ENCODE measurements at places on chromosomes 3 and 15.

DNA sequence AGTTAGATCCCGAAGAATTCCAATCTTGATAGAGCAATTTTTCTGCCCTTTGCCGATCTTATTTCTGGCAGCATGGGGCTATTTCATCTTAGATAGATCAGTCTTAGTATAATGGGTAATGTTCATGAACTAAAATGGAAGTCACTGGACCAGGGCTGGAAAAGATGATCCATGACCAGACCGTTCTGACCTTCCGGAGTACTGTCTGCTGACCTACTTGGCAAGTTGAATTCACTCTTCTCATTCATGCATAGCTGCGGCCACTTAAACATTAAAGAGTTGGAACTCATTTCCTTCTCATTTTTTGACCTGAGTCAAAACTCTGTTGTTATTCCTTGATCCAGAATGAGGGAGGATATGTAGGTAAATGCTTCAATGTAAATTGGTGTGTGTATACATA lies 32.5 kb downstream of the GMNC start:
- DNase-seq, result no peak

DNA sequence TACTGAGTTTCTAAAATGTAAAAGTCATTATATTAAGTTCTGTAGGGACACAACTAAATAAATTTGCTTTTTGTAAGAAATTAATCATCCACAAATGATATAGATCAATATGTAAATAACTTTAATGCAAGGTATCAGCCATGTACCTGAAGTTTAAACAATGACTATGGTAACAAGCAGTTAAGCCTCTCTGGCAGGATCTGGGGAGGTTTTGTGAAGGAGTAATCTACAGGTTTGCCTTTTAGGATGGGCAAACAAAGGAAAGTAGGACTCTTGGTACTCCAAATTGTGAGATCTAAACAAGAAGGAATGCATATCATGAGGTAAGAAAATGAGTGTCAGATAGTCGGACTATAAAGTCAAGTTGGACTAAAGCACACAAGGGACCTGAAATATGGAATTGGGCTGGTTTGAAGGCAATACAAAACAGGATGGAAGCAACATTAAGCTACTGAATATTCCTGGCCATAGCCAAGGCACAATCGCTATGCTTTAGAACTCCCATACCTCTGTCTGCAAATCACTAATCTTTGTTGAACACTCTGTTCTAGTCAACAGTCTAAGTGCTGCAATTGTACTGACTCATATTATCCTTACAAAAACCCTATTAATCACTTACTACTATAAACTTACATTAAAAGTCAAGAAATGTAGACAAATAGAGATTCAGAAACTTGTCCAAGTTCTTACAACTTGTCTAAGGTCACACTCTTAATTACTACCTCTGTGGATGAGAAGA lies 412.8 kb downstream of the DIPK2A start:
- no peak for DNase-seq

GRCh38 chr3:134908271-134908670 lies 113.2 kb downstream of the EPHB1 start:
- no peak for DNase-seq

DNA sequence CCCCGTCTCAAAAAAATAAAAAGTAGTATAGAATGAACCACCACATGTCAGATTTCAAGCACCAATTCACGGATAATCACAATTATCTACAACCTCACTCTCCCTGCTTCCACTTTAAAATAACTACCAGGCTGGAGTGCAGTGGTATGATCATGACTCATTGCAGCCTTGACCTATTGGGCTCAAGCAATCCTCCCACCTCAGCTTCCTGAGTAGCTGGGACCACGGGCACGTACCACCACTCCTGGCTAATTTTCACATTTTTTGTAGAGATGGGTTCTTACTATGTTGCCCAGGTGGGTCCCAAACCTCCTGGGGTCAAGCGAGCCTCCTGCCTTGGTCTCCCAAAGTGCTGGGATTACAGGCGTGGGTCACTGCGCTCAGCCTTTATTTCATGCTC lies 38.1 kb upstream of the LDHAL6B start:
- no peak for DNase-seq

GRCh38 chr15:45084163-45084562 lies 29.8 kb downstream of the DUOX2 start:
- no peak for DNase-seq

GRCh38 chr3:188270423-188270972 lies 116.5 kb downstream of the LPP start:
- no peak for DNase-seq

- peak; percentile 55 for DNase-seq
These were observed 47.7 kb upstream of the GYG1 start for GRCh38 chr3:148943506-148944205.

- DNase-seq, result no peak
These were observed 28.8 kb downstream of the LRRFIP2 start for GRCh38 chr3:37145611-37146010.

- DNase-seq, result no peak
These were observed 4.0 kb downstream of the STX19 start for GRCh38 chr3:94024385-94024784.

DNA sequence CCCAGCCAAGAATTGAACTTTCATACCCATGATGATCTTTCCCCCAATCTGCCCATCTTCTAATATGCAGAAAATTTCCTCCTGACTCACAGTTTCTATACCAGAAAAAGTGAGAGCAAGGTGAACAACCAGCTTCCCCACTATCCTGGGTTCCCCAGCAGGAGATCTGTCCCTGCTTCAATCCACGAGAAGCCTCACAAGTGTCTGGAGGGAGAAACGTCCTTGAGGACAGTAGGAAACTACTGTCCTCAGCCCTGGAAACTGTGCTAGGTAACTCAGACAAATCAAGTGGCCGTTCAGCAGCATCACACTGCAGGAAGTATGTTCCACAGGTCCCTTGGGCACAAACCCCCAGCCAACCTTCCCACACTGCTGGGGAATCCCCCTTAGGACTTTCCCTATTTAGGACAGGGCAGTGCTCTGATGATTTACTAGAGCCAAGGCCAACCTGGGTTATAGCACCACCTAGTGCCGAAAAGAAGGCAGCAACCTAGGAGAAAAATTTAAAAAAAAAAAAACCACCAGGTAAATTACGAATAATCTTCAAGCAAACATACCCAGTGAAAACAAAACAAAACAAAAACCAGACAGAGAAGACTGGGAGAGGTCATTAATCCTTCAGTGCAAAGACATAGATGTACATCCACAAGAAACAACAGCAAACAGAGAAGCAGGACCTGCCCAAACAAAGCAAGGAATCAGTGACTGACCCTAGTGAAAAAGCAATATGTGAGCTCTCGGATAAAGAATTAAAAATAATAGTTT lies 36.0 kb downstream of the MORC1 start:
- peak; percentile 32 for DNase-seq

- DNase-seq, result no peak
These were observed 172.6 kb downstream of the P3H2 start for GRCh38 chr3:189947948-189948723.

DNA sequence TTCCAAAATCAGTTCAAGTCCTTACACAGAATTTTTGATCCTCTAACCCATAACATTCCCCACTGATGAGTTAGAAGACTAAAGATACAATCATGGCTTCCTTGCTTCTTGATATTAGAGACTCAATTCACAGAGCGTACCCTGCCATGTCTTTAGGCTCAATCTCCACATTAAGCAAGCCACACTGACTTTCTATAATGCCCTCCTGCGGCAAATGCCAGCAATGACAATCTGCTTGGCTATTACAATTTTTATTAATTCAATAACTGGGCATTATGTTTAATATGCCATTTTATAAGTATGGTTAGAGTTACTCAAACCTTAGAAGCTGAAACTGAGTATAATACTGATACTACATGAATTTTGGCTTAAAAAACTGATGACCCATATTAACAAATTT lies 479.7 kb upstream of the NR2F2 start:
- no peak for DNase-seq

GRCh38 chr15:51494411-51495314 lies 127.9 kb downstream of the DMXL2 start:
- DNase-seq, result no peak

DNA sequence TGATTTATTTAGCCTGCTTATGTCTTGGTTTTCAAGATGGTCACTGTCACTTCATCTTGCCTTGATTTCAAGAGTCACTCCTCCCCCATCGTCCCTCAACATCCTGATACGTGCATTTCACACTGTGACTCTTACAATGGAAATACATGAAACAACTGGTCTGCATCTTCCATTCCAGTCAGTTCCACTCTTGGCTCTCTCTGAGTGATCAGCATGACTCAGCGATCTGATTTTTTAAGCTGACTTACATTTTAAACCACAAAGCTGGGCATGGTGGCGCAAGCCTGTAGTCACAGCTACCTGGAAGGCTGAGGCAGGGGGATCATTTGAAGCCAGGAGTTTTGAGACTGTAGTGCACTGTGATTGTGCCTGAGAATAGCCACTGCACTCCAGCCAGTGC lies 271.2 kb upstream of the ROPN1 start:
- DNase-seq, result no peak

DNA sequence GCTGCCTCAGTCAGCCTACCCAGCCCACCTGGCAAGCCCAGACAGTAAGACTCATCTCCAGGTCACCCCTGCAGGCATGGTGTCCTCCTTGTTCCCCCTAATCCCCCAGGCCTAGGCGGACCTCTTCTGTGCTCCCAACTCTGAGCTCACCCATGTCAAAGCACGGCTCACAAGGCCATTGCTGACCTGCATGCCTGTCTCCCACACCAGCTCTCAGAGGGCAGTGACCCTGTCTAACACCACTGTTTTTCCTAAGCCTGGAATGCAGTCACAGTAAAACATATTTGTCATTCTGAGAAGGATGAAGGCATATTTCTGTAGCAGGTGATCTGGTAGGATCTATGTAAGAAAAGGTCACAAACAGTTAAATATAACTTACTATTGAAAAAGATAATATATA lies 110.3 kb upstream of the HACD2 start:
- DNase-seq, result no peak

DNA sequence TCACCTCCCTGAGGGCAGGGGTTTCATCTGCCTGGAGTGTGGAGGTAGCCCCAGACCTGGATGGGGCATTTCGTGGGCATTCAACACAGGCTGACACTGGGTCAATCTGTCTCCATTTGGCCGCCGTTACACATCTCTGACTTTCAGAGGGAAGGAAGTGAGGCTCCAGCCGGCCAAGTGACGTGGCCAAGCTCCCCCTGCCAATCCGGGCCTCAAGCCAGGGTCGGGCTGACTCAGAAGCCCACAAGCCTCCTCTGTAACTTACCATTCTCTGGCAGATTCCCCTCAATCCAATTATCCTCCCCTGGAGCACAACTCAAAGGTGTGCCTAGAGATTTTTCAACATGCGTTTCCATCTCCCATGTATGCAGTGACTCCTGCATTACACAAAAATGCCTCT lies 227.6 kb downstream of the KLF13 start:
- no peak for DNase-seq
